Central memory CD8-positive, alpha-beta T cell (primary cell): ENCODE measurements at places on chromosomes 3 and 15.

DNA sequence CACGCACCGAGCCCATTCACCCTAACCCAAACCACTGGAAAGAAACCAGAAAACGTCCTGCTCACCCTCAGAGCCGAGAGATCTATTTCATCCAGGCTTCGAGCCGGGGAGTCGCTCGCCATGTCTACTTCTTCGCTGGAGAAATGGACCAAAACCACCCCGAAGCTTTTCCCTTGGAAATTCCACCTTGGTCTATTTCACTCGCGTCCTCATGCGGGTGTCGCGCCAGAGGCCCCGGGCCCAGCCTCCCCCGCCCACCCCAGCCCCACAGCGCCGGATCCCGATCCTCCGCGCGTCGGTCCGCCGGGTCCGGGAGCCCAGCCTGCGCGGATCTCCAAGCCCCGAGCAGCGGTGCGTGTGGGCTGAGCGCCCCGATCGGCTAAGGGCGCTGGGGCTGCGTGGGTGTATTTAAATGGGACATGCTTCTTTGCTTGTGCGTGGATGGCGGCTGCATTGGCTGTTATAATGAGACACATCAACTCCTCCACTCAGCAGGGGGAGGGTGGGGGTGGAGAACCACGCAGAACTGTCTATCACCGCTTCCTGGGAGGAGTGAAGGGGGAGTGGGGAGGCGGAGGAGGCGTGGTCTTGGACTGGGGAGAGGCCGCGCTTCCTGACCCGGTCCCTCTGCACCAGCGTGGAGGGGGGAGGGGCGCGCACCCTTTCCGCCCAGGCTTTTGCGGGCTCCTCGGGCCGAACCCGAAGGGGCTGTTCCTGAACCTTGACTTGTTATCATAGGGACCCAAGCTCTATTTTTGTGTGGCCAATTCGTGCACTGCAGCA, at the start of gene TNIK:
Gene TNIK (minus strand): TSS at position 464 of the 783 bp plus-strand sequence. CDS start 342 bp downstream, at position 122.
- no peaks in the 10 kb centered on the region for H3K27me3 ChIP-seq
- peak within 1 kb of the TSS; percentile 91 for H3K27ac ChIP-seq
- peak within 1 kb of the TSS; percentile 92 for H3K4me3 ChIP-seq
- peaks cover 58% of the 10 kb centered on the region for H3K4me1 ChIP-seq
- peak; percentile 87 for DNase-seq

GRCh38 chr3:45760878-45761711, 35.2 kb downstream of the SLC6A20 start:
- peaks cover 6% of the 10 kb centered on the region for H3K4me1 ChIP-seq
- H3K36me3 ChIP-seq, result no peaks in the 10 kb centered on the region
- no peak overlapping the region for H3K27ac ChIP-seq
- DNase-seq, result no peak
- H3K4me3 ChIP-seq, result no peak overlapping the region
- no peaks in the 10 kb centered on the region for H3K27me3 ChIP-seq

GRCh38 chr15:56877255-56877970, 41.0 kb upstream of the TCF12 start:
- no peak overlapping the region for H3K27ac ChIP-seq
- H3K4me1 ChIP-seq, result no peaks in the 10 kb centered on the region
- H3K27me3 ChIP-seq, result no peaks in the 10 kb centered on the region
- no peak for DNase-seq

- no peak for DNase-seq
- no peaks in the 10 kb centered on the region for H3K36me3 ChIP-seq
- no peak overlapping the region for H3K4me3 ChIP-seq
- H3K4me1 ChIP-seq, result no peaks in the 10 kb centered on the region
Observed at GRCh38 chr3:61664105-61664482, 102.7 kb downstream of the PTPRG start.

GRCh38 chr3:99925584-99926230, 108.0 kb downstream of the CMSS1 start:
- H3K27ac ChIP-seq, result no peak overlapping the region
- no peak for DNase-seq
- H3K4me1 ChIP-seq, result peaks cover 15% of the 10 kb centered on the region

- no peak for DNase-seq
- no peak overlapping the region for H3K4me3 ChIP-seq
- H3K4me1 ChIP-seq, result no peaks in the 10 kb centered on the region
- no peaks in the 10 kb centered on the region for H3K27me3 ChIP-seq
Observed at GRCh38 chr15:63065262-63066221, 23.0 kb downstream of the TPM1 start.

DNA sequence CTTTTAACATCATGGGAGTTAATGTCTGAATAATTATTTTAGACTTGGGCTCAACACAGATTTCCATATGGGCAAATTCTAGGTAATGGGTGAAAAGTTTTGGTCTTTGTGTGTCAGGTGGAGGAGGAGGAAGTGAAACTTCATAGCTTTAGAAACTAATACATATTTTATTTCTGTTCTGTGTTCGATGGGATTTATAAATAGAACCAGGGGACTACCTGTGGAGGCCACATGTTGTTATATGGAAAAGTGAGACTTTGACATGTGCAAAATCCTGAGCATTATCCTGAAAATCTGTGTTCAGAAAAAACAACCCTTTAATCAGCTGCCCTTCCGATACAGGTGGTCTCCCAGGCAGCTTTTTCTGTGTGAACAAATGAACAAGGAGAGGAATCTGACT, 209.5 kb downstream of the SOX2 start:
- H3K4me1 ChIP-seq, result peaks cover 9% of the 10 kb centered on the region
- no peak overlapping the region for H3K4me3 ChIP-seq
- H3K27ac ChIP-seq, result no peak overlapping the region
- H3K27me3 ChIP-seq, result peaks cover 9% of the 10 kb centered on the region
- DNase-seq, result no peak
- no peaks in the 10 kb centered on the region for H3K36me3 ChIP-seq

DNA sequence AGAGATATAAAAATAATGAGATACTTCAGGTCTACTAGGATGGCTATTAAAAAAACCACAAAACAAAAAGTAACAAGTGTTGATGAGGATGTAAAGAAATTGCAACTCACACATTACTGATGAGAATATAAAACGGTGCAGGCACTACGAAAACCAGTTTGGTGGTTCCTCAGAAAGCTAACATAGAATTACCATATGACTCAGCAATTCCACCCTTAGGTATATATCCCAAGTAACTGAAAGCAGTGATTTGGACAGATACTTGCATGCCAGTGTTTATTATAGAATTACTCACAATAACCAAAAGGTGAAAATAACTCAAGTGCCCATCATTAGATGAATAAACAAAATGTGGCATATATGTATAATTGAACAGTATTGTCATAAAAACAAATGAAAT, 87.5 kb upstream of the MELTF start:
- no peak overlapping the region for H3K4me3 ChIP-seq
- no peaks in the 10 kb centered on the region for H3K27me3 ChIP-seq
- H3K4me1 ChIP-seq, result no peaks in the 10 kb centered on the region

- peaks cover 18% of the 10 kb centered on the region for H3K36me3 ChIP-seq
- H3K4me1 ChIP-seq, result no peaks in the 10 kb centered on the region
- DNase-seq, result no peak
- H3K27me3 ChIP-seq, result no peaks in the 10 kb centered on the region
- no peak overlapping the region for H3K27ac ChIP-seq
- H3K4me3 ChIP-seq, result no peak overlapping the region
Observed at GRCh38 chr15:82150645-82151044, 104.8 kb upstream of the MEX3B start.

- DNase-seq, result no peak
- H3K27me3 ChIP-seq, result no peaks in the 10 kb centered on the region
- no peaks in the 10 kb centered on the region for H3K4me1 ChIP-seq
Observed at GRCh38 chr15:25716414-25717126, 146.6 kb downstream of the ATP10A start.

GRCh38 chr3:182521339-182521738, 272.0 kb upstream of the ATP11B start:
- no peak overlapping the region for H3K27ac ChIP-seq
- H3K4me3 ChIP-seq, result no peak overlapping the region
- no peaks in the 10 kb centered on the region for H3K36me3 ChIP-seq
- no peak for DNase-seq
- no peaks in the 10 kb centered on the region for H3K27me3 ChIP-seq

DNA sequence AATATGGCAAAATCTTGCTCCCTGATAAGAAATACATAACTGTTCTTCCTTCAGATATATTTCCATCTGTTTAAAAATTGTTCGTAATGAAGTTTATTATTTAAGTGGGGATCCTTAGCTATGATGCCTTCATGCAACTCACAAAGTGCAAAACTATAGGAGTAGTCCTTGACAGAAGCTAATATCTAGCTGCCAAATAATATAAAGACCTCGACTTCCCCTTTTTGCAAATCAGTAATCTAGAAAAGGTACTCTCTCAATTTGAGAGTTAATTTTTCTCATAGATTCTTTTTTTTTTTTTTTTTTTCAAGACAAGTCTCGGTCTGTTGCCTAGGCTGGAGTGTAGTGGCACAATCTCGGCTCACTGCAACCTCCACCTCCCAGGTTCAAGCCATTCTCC, 23.0 kb downstream of the SLTM start:
- no peak overlapping the region for H3K4me3 ChIP-seq
- peaks cover 46% of the 10 kb centered on the region for H3K36me3 ChIP-seq
- no peaks in the 10 kb centered on the region for H3K27me3 ChIP-seq
- H3K4me1 ChIP-seq, result peaks cover 56% of the 10 kb centered on the region
- DNase-seq, result no peak

DNA sequence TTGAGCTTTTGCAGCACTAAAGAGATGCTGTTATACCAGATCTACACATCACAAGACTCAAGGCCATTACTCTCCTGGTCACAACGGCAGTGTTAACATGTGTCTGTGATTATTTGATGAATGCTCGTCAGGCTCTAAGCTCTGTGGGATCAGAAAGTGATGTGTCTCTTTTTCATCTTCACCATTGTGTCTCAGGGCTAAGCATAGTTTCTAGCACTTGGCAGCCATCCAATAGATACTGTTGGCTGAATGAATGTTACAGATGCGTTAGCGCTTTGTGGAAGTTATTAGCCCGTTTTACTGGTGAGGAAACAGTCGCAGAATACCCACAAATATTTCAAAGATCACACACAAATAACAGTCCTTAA, 1.2 kb upstream of the FAM81A start:
- no peak for DNase-seq
- peaks cover 3% of the 10 kb centered on the region for H3K36me3 ChIP-seq
- H3K27ac ChIP-seq, result no peak overlapping the region
- peaks cover 71% of the 10 kb centered on the region for H3K27me3 ChIP-seq
- H3K4me1 ChIP-seq, result peaks cover 13% of the 10 kb centered on the region

DNA sequence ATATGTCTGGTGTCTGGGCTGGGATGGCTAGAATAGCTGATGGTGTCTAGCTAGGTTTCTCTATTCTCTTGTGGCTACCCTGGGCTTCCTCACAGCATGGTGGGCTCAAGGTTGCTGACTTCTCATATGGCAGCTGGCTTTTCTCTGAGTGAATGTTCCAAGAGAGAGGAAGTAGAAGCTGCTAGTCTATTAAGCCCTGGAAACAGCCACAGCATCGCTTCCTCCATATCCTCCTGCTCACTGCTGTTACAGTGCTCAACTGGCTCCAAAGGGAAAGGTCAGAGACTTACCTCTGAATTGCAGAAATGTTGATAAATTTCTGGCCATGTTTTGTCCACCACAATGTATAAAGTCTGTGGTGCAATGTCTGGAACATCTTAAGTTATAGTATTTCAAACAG, 299.9 kb upstream of the ADAMTS9 start:
- H3K27ac ChIP-seq, result no peak overlapping the region
- H3K4me1 ChIP-seq, result no peaks in the 10 kb centered on the region
- no peaks in the 10 kb centered on the region for H3K27me3 ChIP-seq
- no peak for DNase-seq
- no peaks in the 10 kb centered on the region for H3K36me3 ChIP-seq
- H3K4me3 ChIP-seq, result no peak overlapping the region

GRCh38 chr3:13621381-13622221, 72.7 kb downstream of the FBLN2 start:
- peak; percentile 49 for DNase-seq
- H3K36me3 ChIP-seq, result no peaks in the 10 kb centered on the region
- H3K27me3 ChIP-seq, result no peaks in the 10 kb centered on the region
- peak overlapping the region; percentile 70 for H3K4me3 ChIP-seq

GRCh38 chr15:61087573-61087972, 141.5 kb downstream of the RORA start:
- H3K4me1 ChIP-seq, result no peaks in the 10 kb centered on the region
- H3K36me3 ChIP-seq, result no peaks in the 10 kb centered on the region
- H3K27me3 ChIP-seq, result peaks cover 23% of the 10 kb centered on the region
